ENCODE measurements at places on chromosomes 4 and X.

GRCh38 chrX:139875841-139876240, 57.0 kb downstream of the ATP11C start:
- DNase-seq: no peak

DNA sequence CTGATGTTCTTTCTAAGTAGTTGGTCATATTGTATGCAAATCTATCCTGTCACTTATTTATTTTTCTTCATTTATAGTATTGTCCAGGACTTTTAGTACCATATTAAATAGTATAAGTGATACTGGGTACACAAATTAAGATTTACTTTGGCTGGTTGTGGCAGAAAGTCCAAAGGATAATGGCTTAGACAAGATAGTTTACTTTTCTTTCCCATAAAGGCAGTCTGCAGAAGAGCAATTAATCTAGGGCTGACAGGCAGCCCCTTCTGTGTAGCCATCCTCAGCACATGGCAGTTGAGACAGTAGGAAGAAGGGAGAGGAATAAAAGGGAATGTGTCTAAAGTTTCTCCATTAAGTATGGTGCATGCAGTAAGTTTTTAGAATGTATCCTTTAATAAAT, 6.4 kb downstream of the RBM10 start:
- no peak for DNase-seq

GRCh38 chr4:38242101-38242500, 281.9 kb downstream of the PTTG2 start:
- no peak for DNase-seq

- DNase-seq: no peak
Observed at GRCh38 chr4:13218326-13218958, 265.7 kb downstream of the RAB28 start.

DNA sequence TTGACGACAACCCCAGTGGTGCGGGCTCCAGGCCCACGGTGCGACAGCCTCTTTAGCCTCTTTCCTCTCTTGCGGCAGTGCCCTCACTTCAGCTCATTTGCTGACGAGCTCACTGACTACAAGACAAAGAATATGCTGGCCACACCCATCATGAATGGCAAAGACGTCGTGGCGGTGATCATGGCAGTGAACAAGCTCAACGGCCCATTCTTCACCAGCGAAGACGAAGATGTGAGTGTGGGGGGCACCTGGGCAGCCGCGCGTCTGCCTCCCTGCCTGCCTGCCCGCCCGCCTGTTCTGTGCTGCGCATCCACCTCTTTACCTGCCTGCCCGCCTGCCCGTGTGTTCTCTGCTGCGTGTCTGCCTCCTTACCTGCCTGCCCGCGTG, 9.2 kb downstream of the PDE6B start:
- no peak for DNase-seq

DNA sequence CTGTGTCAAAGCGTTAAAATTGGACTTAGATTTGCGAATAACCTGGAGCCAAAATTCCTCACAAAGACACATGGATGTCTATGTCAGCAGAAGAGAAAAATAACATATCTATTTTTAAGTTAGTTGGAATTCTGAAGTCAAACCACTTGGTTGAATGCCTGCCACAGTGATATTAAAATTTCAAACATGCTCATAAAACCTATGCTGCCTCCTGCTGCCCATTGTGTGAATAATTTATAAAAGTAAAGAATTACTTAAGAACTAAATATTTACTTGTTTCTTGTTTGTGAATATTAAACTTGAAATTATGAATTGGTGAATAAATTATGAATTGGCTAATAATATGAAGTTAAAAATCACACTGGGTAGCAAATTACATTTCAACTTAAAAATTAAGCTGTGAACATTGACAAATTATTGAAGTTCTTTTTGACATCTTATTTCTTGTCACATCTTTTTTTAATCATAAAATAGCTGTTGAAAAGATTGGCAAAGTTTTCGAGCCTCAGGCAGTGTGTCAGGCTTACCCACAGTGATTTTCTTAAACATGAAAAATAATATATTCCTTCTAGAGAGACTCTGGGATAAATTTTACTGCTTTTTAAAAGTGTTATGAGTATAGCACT, 35.4 kb downstream of the FABP2 start:
- no peak for DNase-seq

- no peak for DNase-seq
Observed at GRCh38 chr4:80431203-80431965, 95.9 kb downstream of the CFAP299 start.

- DNase-seq: no peak
Observed at GRCh38 chr4:102222838-102223409, 122.4 kb downstream of the SLC39A8 start.

GRCh38 chrX:130267956-130268448, 697 bp downstream of the ZNF280C start:
- DNase-seq: peak; percentile 31

GRCh38 chrX:20527558-20528011, 260.9 kb upstream of the RPS6KA3 start:
- DNase-seq: peak; percentile 63

- peak; percentile 10 for DNase-seq
Observed at GRCh38 chrX:120029354-120029753, 48.1 kb downstream of the RHOXF2B start.

GRCh38 chr4:38311495-38312126, 351.4 kb downstream of the PTTG2 start:
- DNase-seq: no peak

DNA sequence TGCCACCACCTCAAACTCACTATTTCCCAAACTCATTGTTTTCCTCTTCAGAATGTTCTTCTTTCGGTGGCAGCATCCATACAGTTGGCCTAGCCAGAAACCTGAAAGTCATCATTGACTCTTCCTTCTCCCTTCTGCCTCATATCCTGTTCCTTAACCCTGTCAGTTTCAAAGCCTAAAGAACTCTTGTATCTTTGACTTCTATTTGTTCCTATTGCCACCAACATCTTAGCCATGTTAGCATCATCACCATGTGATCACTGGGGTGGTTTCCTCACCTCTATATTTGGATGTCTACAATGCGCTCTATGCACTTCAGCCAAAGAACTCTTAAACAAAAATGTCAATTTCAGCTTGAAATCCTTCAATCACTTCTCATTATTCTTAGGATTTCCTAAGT, 29.0 kb downstream of the DDX60L start:
- DNase-seq: no peak

DNA sequence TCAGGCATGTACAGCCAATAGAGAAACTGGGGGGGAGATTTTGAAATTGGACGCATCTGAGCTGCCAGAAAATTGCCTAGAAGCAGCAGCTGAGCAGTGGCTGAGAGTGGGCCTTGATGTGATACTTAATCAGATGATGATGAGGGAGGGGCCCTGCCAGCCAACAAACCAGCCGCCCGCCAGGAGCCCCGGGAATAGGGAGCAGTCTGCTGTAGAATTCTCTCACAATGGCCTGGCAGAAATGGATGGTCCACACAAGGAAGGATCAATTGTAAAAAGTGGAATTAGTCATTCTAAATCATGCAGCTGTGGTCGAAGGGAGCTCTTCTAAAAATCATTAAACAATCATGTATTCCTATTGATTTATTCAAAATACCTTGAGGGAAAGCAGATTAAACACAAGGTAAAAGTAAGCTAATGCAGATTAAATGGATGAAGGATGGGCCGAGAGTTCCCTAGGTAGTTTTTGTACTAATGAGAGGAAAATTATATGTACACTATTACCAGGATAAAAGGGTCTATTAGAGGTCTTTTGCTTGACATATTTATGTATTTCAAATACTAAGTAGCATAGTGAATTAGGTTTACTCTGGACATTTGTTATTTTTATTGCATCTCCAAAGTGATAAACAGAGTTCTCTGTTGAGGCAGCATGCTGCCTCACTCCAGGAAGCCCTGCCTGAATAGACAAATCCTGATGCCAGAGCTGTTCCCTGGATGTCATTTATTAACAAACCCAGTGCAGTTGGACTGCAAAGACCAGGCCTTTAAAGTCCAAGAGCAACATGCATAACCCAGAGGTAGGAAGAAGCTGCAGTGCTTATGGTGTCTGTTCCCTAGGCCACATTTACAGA, 91.3 kb downstream of the NKX6-1 start:
- DNase-seq: no peak

DNA sequence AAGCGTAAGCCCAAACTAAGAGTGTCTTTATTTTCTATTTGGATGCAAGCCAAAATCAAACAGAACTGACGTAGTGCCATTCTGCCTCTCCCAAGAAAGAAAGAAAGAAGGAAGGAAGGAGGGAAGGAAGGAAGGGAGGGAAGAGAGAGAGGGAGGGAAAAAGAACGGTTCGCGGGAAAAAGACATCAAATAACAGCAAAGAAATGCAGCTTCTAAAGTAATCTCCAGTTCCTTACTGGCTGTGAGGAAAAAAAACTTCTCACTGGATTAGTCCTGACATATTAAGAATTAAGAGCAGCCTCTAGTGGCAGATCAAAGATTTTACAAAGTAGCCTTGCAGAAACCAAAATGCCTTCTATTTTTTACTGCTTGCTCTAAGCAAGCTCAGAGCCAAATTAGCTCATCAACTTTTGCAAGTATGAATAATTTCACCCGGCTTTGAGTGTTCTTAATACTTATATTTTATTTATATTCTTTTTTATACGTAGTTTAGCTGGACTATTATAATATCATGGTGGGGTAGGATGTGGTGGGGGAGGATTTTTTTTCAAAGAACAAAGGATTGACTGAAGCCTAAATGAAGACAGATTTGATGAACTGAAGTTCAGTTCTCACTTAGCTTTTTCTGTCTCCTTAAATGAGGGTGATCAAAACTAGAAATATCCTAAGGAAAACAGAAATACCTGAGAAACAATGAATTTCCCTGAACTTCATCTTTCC, 36.6 kb downstream of the PITX2 start:
- peak; percentile 84 for DNase-seq

GRCh38 chr4:140103676-140104075, 50.3 kb downstream of the MAML3 start:
- peak; percentile 40 for DNase-seq

- DNase-seq: no peak
Observed at GRCh38 chrX:118525174-118525730, 29.6 kb downstream of the DOCK11 start.

DNA sequence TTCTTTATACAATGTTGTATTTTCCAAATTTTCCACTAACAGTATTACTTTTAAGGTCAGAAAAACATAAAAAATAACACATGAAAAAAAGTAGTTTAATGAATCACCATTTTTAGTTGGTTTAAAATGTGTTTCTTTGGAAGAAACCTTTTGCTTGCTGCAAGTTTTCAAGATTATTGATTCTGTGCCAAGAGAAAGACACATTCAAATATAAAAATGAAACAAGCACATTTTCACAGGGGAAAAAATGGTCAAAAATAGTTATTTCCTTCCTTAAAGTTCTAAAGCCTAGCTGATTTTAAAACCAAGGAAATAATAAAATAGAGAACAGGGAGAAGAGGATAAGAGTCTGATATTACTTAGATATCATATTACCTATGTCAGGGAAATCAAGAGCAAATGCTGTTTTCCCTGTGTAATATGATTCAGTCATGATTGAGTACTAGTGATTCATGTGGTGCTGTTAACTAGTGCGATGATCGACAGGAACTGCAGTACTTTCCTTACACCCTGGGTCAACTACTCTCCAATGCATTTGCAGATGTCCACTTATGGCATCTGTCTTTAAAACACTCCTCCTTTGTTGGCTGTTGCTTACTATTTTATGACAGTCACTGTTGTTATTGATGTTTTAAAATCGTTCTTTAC, 103.8 kb downstream of the CAMK2D start:
- DNase-seq: no peak

DNA sequence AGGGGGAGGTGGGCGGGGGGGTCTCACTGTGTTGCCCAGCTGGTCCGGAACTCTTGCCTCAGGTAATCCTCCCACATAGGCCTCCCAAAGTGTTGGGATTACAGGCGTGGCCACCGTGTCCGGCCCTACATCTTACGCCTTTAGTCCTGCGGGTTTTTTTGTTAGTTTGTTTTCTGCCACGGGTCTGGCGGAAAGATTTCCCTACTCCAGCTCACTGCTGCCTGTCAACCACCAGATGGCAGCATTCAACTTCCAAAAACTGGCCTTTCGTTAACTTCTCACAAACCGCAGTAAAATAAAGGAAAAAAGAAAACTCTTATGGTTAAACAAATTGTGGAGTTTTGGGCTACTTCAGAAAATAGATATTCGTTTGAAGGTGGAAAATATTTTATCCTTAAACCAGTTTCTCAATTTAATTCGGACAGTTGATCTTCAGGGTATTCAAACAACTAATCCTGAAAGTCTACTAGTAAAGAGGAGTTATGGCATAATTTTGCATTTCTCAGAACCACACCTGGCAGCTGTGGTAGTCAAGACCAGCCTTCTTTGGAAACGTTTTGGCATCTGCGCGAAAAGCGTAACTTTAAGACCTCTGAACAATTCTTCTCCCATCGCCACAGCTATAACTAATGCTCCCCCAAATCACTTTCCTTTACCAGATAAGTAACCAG, 41.1 kb downstream of the LUZP4 start:
- DNase-seq: peak; percentile 61

- DNase-seq: no peak
Observed at GRCh38 chrX:126485409-126485808, 67.2 kb downstream of the DCAF12L1 start.

DNA sequence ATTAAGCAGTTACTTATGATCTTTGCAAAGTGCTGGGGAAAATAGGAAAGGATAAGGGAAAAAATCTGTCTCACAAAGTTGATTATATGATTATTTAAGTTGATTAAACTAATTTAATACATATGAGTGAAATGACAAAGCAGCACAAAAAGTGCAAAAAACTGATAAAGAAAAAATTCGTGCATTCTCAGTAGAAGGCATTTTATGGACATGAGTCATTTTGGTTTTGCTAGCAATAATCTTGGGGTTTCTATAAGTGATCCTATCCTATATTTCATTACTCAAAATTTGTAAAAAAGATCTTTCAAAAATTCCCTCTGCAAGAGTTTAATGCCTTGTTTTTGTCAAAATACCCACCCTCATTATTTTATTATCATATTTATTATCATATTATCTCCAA, 224.2 kb upstream of the ANXA10 start:
- no peak for DNase-seq

All from Kasumi-1 (cell line).